Activated CD4-positive, alpha-beta memory T cell treated with anti-CD3 and anti-CD28 coated beads for 36 hours (primary cell): ENCODE measurements at places on chromosomes 2 and 18. TPM values are rescaled to one million over a fixed set of nuclear protein-coding genes. Genes with fewer than 3 reads are reported as not detected.

- DNase-seq: no peak
These were observed 9.0 kb downstream of the STK25 start for GRCh38 chr2:241499146-241499965.

- no peak for DNase-seq
These were observed 18.1 kb downstream of the SOWAHC start for GRCh38 chr2:109632158-109632789.

DNA sequence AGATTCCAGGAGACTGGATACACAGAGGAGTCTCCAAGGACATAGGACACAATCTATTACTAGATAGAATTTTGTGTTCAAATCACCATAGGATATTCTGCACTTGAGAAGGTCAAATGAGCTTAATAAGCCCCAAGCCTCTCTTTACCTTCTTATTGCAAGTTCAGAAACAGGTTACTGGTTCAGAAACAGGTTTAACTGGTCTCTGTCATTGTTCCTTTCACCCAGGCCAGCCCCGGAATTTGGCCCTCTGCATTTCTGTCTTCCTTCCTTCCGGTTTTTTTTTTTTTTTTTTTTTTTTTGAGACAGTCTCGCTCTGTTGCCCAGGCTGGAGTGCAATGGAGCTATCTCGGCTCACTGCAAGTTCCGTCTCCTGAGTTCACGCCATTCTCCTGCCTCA, 700.2 kb downstream of the EPHA4 start:
- no peak for DNase-seq

DNA sequence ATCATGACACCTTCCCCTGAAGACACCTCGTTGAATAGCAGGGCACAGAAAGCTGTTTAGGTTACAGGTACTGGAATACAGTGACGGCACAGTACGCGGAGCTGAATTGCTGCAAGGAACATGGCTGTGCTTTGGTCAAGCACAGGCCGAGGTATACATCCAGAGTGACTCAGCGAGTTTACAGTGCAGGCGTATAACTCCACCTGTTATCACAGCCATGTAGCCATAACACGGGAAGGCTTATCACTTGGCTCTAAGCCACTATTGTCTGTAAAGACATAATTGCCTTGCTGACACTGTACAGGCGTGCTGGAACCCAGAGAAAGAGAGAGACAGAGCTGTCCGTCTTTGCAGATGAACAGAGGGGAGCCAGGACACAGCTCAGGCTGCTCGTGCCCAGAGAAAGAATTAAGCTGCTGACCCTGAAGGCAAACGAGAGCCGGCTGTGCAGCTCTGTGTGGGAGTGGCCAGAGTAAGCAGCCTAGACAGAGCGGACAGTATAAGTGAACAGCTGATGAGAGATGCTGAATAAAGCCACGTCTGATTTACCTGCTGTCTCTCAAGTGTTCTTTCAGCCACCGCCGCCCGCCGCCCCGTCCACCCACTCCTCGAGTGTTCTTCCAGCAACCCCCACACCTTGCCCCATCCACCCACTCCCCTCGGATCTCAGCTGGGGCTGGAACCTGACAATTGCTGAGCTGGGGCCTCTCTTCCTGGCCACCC, 87.3 kb upstream of the PPP1CB start:
- no peak for DNase-seq

DNA sequence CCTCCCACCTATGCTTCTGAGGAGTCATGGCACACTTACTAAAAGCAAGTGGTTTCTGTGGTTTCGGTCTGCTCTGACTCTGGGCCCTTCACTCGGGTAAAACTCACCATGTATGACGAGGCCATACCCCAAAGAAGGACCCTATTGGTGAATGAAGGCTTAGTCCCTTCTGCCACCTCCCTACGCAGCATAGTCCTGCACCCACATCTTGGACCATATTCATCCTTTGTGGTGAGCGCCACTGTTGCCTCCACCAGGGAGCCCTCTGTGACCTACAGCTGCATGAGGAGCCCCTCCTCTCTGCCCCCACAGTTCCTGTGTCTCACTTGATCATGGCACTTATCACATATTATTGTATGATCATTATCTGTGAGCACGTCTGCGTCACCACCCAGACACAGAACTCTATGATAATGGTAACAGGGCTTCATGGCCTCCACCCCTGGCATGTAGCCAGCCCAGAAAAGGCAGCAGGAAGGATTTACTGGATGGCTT, 113.3 kb downstream of the TFCP2L1 start:
- DNase-seq: peak; percentile 42

Gene GKN1
- not detected for total RNA-seq

Gene CDCA7
- total RNA-seq: 59.9 TPM
